ENCODE measurements at places on chromosomes 12 and 14.

GRCh38 chr12:116650585-116651087 is 87.2 kb downstream of the SPRING1 start:
- no peak for DNase-seq

- no peak for DNase-seq
Measured at GRCh38 chr12:47413806-47414205, 292.0 kb downstream of the RPAP3 start.

GRCh38 chr12:857611-858010 is 91.9 kb downstream of the RAD52 start:
- DNase-seq = no peak

DNA sequence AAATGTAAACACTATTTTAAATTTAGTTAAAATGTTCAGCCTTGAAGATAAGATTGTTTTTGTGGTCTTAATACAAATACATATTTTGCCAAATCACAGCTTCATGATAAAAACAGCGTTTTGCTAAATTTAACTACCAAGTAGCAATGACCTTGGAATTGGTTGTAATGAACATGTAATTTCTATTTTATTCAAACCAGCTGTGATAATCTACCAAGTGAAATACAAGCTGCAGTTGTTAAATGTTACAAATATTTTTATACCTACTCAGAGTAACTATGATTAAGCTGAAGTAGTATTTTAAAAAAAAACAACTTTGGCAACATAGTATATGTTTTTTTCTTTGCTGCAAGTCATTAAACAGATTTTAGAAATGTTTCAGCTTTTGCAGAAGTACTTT is 96.2 kb downstream of the CPSF2 start:
- no peak for DNase-seq

DNA sequence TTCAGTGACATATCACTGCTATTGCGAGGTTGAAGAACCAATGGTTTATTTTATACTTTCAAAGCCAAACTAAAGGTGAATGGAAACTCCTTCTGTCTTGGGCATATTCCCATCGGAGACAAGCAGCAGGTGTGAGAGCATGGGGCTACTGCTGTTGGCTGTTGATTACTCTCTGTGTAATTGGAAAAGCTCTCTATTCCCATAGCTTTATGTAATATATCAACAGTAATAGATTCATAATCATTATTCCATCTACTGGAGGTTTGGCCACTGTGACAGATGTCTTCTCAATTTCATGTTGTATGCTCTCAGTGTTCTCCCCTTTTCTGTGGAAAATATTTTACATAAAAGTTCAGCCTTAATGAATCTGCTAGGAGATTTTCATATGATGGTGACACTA is 352.0 kb downstream of the BTG1 start:
- DNase-seq = no peak

All from retina (tissue), 1 donor.